CD4-positive, alpha-beta T cell treated with Interleukin-17A for 1 hour (primary cell): ENCODE measurements at places on chromosomes 5 and 9.

DNA sequence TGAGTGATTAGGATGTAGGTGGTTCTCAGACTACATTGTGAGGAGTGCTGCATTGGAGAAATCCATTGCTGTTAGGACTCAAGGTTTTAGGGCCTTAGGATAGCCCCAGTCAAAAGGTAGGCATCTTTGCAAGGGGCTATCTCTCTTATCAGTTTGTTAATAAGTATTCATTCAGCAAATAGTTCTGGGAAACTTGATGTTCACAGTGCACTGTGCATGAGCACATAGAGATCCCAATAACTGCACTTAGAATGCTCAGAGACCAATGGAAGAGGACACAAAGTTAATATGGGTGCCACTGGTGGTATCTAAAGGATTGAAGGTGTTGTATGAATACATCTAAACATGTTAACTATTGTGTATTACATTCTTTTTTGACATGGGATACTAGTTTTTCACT is 131.4 kb downstream of the KIF4B start:
- DNase-seq = no peak

DNA sequence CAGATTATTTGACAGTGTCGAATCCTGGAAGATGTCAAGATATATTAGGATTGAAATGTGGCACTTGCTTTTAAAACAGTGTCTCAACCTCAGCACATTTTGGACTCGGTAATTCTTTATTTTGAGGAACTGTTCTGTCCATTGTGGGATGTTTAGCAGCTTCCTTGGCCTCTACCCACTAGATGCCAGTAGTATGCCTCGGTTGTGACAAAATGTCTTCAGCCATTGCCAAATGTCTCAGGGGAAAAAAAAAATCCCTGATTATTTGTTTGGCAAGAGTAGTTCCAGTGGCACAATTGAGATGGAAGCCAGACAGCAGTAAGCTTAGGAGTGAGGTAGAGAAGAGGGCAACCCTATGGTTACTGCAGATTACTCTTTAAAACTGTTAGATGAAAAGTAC is 694.5 kb upstream of the RIOK2 start:
- DNase-seq = no peak

- no peak for DNase-seq
Measured at GRCh38 chr5:78972654-78973428, 12.3 kb downstream of the ARSB start.

GRCh38 chr5:140711794-140712193 is 11.5 kb downstream of the ZMAT2 start:
- DNase-seq = no peak

GRCh38 chr5:68053202-68053601 is 162.4 kb upstream of the PIK3R1 start:
- DNase-seq = no peak

DNA sequence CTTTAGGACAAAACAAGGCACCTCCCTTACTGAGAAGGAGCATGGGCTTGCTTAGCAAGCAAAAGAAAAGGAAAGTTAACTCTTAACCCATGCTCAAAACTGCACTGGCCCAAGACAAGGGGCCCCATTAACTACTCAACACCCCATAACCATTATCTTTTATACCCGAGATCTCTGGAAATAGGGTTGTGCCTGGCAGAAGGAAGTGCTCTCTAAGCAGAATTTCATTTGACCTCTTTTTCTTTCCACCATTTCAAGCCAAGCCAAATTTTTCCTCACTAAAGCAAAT is 167.2 kb downstream of the RASEF start:
- DNase-seq = no peak

DNA sequence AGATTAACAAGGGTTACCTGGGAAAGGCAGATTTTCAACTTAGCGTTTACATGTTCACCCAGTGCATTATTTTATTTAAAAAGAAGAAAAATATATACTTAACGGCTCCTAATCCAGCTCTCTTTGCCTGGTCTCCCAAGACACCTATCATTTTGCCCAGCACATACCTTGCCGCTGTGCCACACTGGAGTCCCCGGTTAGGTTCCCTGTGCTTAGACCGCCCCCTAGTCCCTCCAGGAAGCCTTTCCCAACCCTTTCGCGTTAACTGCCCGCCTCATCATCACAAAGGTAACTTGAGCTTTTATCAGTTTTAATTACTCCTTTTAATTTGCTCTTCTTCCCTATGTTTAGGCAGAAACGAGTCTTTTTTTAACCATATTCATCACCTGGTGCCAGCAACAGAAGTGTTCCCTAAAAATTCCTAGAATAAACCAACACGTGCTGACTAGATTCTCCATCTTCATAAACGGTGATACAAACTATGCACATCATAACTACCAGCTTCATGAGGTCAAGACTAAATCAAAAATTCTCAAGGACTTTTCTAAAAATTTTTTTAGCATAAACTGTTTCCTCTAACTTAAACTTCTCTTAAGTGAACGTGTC is 19.7 kb downstream of the DNAJA1 start:
- no peak for DNase-seq
